ENCODE measurements at places on chromosomes 6 and 20. TPM values are rescaled to one million over a fixed set of nuclear protein-coding genes. Genes with fewer than 3 reads are reported as not detected.

SLC4A11 gene
- 14.9 TPM for total RNA-seq

DNA sequence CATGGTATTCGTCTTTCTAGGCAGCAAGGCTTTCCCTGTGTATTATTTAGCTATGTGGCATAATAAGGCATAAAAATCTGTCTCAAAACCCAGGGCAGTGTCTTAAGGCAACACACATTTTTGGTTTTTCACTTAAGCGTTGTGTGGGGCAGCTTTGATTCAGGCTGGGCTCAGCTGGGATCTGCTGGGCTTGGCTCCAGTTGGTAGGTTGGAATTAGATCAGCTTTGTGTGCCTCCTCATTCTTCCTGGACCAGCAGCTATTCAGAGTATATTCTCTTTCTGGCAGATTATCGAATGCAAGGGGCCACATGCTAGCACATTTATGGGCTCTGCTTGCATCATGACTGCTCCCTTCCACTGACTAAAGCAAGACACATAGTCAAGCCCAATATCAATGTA is 487.9 kb downstream of the RFPL4B start:
- no peak for DNase-seq

- DNase-seq: no peak
Measured at GRCh38 chr6:101241442-101241841, 152.1 kb upstream of the GRIK2 start.

GRCh38 chr20:37274851-37275524 is 13.4 kb upstream of the GHRH start:
- DNase-seq: no peak

DOK5 gene
- total RNA-seq: 0.34 TPM

ZFP64 gene
- total RNA-seq: 50.2 TPM

CFB gene
- 1.6 TPM for total RNA-seq

LY6G5C gene
- 3.6 TPM for total RNA-seq

TRAPPC3L gene
- 0.17 TPM for total RNA-seq

OR2B6 gene
- not detected for total RNA-seq

ADGRF1 gene
- not detected for total RNA-seq

FAM50B gene
- total RNA-seq: 8.6 TPM

Data from dermis blood vessel endothelial cell (primary cell).